Calu3 (cell line): ENCODE measurements at places on chromosomes 11 and 22. TPM values are rescaled to one million over a fixed set of nuclear protein-coding genes. Genes with fewer than 3 reads are reported as not detected.

GRCh38 chr11:117544130-117544800, 216.6 kb downstream of the CEP164 start:
- no peak for DNase-seq

GRCh38 chr11:3226846-3227567, 5.2 kb downstream of the MRGPRE start:
- DNase-seq, result no peak

DNA sequence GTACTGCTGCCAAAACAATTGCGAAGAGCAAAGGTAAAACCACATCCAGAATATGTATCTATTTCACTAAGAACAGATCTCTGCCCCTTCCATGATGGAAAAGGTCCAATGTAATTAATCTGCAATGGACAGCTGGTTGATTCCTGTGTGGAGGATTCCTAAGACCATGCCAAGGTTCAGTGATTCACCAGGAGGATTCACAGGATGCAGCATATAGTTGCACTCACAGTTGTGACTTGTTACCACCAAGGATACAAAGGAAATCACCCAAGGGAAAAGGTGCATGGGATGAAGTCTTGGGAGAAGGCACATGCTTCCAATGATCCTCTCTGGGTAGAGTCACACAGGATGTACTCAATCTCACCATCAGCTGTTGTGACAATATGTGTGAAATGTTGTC, 35.1 kb upstream of the CUL5 start:
- no peak for DNase-seq

GRCh38 chr11:65165410-65166317, 4.4 kb upstream of the SPDYC start:
- DNase-seq, result peak; percentile 24

The SNX32 gene
- not detected in 2 replicates for total RNA-seq

The MS4A6E gene
- not detected in 2 replicates for total RNA-seq

The RAB39A gene
- not detected in 2 replicates for total RNA-seq

DNA sequence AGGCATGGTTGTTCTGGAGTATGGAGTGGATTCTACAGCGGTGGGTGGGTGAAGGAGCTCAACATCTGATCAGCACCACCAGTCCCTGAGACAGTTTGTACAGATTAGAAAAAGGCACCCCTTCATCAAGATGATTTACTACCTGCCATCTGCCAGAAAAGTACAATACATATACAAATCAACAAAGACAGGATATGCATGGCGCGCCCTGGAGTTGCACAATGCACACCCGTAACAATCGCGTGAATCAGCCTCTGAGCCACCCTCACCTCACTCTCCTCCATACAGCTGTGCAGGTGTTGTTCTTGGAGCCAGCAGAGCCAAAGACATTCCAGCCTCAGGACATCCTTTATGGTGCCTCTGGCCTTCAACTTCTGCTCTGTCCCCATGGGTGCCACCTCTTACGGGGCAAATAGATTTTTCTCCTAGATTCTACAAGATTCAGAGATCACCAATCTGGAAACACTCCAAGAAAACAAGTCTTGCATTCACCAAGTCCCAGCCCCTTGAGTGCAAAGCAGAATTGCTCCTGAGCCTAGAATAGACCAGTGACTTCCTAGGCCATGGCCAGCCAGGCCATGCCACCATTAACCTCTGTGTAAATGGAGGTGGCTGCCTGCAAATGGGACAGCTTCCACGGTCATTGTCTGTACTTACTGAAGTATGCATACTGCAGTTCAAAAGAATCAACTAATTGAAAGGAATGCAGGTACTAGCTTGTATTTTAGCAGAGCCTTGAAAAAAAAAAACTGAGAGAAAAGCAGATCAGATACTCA, 490.9 kb downstream of the SOX6 start:
- DNase-seq, result no peak

The CST6 gene
- 21.5 and 27.2 TPM in 2 replicates for total RNA-seq

GRCh38 chr22:32646476-32646875, 155.0 kb upstream of the TIMP3 start:
- no peak for DNase-seq

DNA sequence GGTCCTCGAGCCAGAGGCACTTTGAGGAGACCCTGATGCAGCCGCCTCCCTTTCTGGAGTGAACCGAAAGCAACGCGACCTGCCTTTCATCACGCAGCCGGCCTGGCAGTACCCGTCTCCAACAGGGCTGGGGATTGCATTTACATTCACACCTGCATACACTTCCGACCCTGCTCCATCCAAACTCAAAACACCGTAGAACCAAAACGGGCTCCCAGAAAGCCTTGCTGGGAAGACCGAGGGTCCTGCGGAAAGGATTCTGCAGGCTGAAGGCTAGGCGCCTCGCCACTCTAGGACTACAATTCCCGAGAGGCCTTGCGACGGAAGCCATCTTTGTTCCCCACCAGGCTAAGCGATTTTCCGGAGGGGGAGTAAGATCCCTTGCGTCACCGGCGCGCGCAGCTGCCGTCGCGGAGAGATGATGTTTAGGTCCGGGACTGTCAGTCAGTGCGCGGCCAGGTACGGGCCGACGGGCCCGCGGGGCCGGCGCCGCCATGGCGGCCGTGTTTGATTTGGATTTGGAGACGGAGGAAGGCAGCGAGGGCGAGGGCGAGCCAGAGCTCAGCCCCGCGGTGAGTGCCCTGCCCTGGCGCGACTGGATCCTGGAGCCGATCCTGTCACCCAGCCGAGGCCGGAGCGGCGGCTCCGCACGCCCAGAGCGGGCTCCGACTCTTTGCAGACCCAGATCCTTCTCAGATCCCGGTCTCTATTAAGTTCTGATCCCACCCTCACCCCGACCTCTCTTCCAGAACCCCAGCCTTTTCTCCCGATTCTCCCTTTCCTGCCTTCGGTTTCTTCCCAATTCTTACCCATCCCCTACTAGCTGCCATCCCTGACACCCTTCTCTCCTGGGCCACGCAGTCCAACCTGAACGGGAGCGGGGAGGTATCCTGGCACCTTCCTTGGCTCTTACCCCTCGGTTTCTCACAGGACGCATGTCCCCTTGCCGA, at the start of gene RPS6KB2:
RPS6KB2 (plus strand) TSS at position 443 of the 950 bp plus-strand sequence; CDS start at position 495, 52 bp downstream.
- DNase-seq, result peak; percentile 98

GRCh38 chr11:100557830-100558611, 129.1 kb upstream of the ARHGAP42 start:
- no peak for DNase-seq

DNA sequence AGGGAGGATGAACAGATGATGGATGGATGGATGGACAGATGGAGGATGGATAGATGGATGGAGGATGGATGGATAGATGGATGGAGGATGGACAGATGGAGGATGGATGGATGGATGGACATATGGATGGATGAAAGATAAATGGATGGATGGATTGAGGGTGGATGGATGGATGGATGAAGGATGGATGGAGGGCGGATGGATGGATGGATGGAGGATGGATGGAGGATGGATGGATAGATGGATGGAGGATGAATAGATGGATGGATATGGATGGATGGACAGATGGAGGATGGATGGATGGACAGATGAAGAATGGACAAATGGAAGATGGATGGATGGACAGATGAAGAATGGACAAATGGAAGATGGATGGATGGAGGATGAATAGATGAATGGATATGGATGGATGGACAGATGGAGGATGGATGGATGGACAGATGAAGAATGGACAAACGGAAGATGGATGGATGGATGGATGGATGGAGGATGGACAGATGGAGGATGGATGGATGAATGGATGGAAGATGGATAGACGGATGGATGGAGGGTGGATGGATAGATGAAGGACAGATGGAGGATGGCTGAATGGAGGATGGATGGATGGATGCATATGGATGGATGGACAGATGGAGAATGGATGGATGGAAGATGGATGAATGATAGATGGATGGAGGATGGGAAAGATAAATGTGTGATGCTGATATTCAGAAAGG, 7.4 kb downstream of the IFITM10 start:
- DNase-seq, result no peak

DNA sequence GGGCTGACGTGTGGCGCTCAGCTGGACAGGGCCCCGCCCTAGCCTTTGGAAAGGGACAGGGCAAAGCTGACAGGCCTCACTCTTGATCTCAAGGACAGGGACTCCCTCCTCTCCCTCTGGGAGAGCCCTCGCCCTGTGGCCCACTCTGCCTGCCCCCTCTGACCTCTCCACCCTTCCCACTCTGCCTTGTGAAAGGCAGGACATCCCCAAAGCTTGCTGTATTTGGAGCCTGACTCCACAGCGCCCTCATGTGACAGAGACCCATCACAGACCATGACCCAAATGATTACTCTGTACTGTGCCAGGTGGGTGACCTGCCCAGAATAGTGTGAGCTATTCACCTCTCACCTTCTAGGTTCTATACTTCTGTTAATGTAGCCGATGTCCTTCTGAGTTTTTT, 18.8 kb downstream of the P2RY2 start:
- DNase-seq, result peak; percentile 56

DNA sequence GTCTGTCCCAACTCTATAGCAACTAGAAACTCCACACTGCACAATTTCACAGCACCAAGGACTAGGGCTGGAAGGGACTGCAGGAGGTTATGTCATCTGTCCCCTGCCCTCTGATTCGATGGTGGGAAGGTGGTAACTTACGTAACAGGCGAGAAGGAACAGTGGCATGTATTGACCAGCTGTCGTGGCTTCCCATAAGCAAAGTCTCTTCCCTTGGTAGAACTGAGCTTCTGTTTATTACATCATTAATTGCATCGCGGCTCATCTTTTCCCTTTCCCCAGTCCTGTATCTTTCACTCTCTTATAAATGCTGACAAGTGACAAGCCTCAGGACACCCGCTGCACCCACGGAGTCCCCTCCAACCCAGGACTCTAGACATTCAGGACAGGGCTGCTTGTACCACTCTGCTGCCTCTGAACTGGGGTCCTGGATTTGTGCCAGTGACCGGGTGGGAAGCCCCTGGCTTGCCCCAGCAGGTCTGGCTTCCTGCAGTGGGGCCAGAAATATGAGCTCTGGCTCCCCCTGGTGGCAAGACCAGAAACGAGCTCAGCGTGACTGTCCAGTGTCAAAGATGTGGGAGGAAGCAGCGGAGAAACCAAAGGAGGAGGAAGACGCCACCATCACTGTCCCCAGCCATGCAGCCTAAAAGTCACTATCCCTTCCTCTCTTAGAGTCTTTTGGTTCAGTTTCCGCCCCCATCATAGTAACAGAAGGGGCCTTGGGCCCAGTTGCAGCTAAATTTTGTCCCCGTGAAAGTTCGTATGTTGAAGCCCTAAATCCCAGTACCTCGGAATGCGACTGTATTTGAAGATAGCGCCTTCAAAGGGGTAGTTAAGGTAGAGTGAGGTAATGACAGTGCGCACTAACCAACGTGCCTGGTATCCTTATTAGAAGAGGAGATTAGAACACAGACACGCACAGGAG, 84.5 kb downstream of the ISX start:
- DNase-seq, result peak; percentile 81
